Neural crest cell (in vitro differentiated cells): ENCODE measurements at places on chromosomes 2 and 18. TPM values are rescaled to one million over a fixed set of nuclear protein-coding genes. Genes with fewer than 3 reads are reported as not detected.

The ATRAID gene
- 86.3 and 86.6 TPM in 2 replicates for total RNA-seq

The ABCG5 gene
- not detected in 2 replicates for total RNA-seq

The IMP4 gene
- total RNA-seq: 62.1 and 69.1 TPM in 2 replicates

DNA sequence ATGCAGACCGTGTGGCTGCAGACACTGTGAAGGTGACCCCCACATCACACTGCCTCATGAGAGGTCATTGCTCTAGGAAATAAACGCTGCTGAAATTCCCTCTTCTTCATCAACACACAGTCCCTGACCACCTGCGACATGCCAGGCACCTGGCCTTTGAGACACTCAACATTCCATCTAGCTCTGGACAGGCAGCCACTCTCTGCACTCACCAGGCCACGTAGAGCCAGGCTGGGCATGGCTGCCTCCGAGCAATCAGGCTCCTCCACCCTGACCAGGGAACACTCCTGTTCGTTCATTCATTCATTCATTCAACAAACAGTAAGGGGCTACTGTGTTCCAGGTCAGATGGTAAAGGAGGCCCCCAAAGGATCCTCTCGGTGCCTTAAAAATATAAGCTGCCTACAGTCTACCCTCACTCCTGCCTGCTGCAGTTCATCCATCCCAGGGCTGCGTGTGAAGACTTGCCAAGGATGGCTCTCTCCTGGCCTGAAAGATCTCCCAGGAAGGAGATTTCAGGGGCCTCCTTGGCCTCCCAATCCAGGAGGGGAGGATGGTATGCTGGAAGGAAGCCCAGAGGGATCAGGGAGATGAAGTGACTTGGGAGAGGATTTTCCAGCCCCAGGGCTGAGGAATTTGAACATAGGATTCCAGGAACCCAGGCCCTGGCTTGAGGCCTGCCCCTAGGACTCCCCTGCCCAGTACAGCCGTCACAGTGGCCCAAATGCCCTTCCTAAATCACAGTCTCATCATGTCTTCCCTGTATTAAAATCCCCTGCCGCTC, 66.7 kb downstream of the TNS1 start:
- no peaks in the 10 kb centered on the region for H3K36me3 ChIP-seq
- peak overlapping the region; percentile 81 for H3K27ac ChIP-seq
- H3K27me3 ChIP-seq: no peaks in the 10 kb centered on the region
- peaks cover 52% of the 10 kb centered on the region for H3K4me1 ChIP-seq
- H3K4me3 ChIP-seq: no peak overlapping the region

DNA sequence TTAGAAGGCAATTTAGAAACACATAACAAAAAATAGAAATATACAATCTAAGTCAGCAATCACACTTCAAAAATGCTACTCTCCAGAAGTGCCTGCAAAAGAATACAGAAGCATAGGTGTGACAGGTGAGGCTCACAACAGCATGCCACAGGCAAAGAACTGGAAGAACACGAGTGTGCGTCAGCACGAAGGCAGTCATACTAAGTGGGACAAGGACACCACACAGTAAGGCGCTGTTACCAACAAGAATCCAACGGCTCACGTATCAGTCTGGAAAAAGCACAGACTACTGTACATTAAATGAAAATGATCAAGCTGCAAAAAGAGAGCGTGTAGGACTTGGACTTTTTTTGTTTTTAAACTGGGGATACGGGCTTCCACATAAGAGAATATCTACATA, 18.7 kb downstream of the HDLBP start:
- H3K4me1 ChIP-seq: peaks cover 23% of the 10 kb centered on the region
- H3K4me3 ChIP-seq: no peak overlapping the region
- no peak for DNase-seq

DNA sequence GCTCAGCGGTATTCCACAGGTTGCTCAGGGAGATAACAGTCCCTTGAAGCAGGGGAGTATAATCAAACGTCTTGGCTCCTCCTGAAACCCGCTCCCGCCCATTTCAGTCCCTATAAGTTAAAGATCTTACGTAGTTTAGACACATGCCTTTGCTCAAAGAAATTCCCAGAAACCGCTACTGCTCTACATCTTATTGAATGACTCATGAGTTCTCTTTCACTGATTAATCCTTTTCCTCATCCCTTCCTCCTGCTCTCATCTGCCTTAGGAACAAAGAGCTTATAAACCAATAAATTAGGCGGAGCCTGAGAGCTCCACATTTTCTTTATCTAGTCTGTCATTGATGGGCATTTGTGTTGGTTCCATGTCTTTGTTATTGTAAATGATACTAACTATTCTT, 4.2 kb upstream of the SERPINB4 start:
- no peaks in the 10 kb centered on the region for H3K36me3 ChIP-seq
- H3K27me3 ChIP-seq: no peaks in the 10 kb centered on the region
- no peak overlapping the region for H3K4me3 ChIP-seq
- no peaks in the 10 kb centered on the region for H3K4me1 ChIP-seq
- no peak for DNase-seq

GRCh38 chr18:42860011-42860410, 255.5 kb downstream of the RIT2 start:
- no peaks in the 10 kb centered on the region for H3K36me3 ChIP-seq
- H3K4me1 ChIP-seq: peaks cover 5% of the 10 kb centered on the region
- H3K27me3 ChIP-seq: no peaks in the 10 kb centered on the region
- peak overlapping the region; percentile 43 for H3K27ac ChIP-seq
